Airway epithelial cell (primary cell): ENCODE measurements at places on chromosomes 6 and 20. TPM values are rescaled to one million over a fixed set of nuclear protein-coding genes. Genes with fewer than 3 reads are reported as not detected.

SLC17A3 gene
- not detected in 2 replicates for total RNA-seq

GMEB2 gene
- 7.5 and 11.6 TPM in 2 replicates for total RNA-seq

CCN5 gene
- total RNA-seq = 0.28 and 0.63 TPM in 2 replicates

FILIP1 gene
- total RNA-seq = 0.07 TPM in 1 of 2 replicates, not detected in the other

GNMT gene
- not detected in 2 replicates for total RNA-seq

BCAS1 gene
- total RNA-seq = 0.46 and 1.6 TPM in 2 replicates

WFDC2 gene
- total RNA-seq = 1.3 and 4.9 TPM in 2 replicates

RPP40 gene
- total RNA-seq = 4.9 and 14.1 TPM in 2 replicates

CDK19 gene
- total RNA-seq = 2.9 and 5.4 TPM in 2 replicates

EPB41L1 gene
- 9.0 and 11.7 TPM in 2 replicates for total RNA-seq

ZNF217 gene
- total RNA-seq = 17.8 and 20.5 TPM in 2 replicates

LKAAEAR1 gene
- total RNA-seq = 0.28 TPM in 1 of 2 replicates, not detected in the other

SLC35A1 gene
- total RNA-seq = 8.5 and 12.2 TPM in 2 replicates

MATN4 gene
- 0.05 TPM in 1 of 2 replicates, not detected in the other for total RNA-seq

CNR1 gene
- total RNA-seq = not detected in 2 replicates

LY86 gene
- not detected in 2 replicates for total RNA-seq

TRIM15 gene
- total RNA-seq = not detected in 2 replicates

C6orf52 gene
- 1.2 and 4.6 TPM in 2 replicates for total RNA-seq

ERVFRD-1 gene
- total RNA-seq = not detected in 2 replicates

TBPL1 gene
- 15.0 and 23.5 TPM in 2 replicates for total RNA-seq

EPPIN gene
- total RNA-seq = not detected in 2 replicates

BAK1 gene
- 25.6 and 29.9 TPM in 2 replicates for total RNA-seq

CUTA gene
- 155 and 228 TPM in 2 replicates for total RNA-seq

OTOR gene
- not detected in 2 replicates for total RNA-seq

RNF39 gene
- 3.3 and 4.9 TPM in 2 replicates for total RNA-seq

PRL gene
- total RNA-seq = not detected in 2 replicates
